ENCODE measurements at places on chromosomes 7 and 10.

GRCh38 chr7:106069471-106070200 is 42.5 kb downstream of the SYPL1 start:
- no peak for DNase-seq

GRCh38 chr7:143345428-143345900 is 17.0 kb downstream of the FAM131B start:
- peak; percentile 75 for DNase-seq

DNA sequence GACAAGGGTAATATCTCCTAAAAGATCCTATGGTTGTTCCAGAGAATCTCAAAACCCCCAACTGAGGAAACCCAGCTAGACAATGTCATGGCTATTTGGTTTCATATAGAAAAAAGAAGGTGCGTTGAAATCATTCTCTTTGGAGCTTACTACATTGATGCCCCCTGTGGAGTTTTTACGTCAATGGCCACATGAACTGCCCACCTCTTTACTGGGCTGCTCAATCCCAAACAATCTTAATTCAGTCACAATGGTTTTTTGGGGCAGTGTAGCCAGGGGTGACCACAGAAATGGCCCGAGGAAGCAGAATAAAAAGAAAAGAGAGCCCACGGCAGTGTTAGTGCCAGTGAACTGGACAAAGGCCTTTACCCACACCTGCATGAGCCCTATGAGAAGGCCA is 7.8 kb downstream of the RBP4 start:
- DNase-seq = no peak

GRCh38 chr7:29970158-29970557 is 19.4 kb downstream of the SCRN1 start:
- no peak for DNase-seq

- no peak for DNase-seq
These were observed 7.4 kb upstream of the EN2 start for GRCh38 chr7:155450558-155450969.

- DNase-seq = peak; percentile 79
These were observed 37.5 kb downstream of the PWWP2B start for GRCh38 chr10:132434405-132435005.

DNA sequence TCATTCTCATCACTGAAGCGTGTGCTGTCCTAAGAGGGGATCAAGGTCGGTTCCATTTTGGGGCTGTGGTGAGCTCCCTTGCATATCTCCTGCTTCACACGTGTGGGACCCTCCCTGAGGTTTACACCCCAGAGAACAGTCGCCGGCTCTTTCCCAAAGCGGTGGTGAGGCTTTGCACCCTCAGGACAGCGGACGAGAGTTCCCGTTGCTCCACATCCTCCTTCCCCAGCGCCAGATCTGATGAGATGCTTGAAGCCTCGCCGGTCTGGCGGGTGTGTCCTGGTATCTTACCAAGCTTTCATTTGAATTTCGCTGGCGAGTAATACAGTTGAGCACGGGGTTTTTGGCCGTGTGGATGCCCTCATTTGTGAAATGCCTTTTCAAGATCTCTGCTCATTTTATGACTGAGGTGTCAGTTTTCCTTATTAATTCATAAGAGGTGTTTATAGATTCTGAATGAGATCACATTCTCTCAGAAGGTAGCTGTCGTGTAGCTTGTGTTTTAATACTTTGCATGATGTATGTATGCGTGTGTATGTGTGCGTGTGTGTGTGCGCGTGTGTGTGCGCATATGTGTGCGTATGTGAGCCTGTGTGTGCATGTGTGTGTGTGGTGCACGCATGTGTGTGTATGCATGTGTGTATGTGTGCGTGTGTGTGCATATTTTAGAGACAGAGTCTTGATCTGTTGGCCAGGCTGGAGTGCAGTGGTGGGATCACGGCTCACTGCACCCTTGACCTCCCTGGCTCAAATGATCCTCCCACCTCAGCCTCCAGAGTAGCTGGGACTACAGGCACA is 30.7 kb downstream of the ELFN1 start:
- DNase-seq = no peak

GRCh38 chr7:130910949-130911944 is 177.2 kb upstream of the KLF14 start:
- no peak for DNase-seq

- no peak for DNase-seq
These were observed 13.0 kb downstream of the ADAM12 start for GRCh38 chr10:126375299-126375698.

GRCh38 chr10:118442032-118442431 is 99.9 kb upstream of the FAM204A start:
- DNase-seq = no peak

- DNase-seq = no peak
These were observed 438.6 kb downstream of the TNS3 start for GRCh38 chr7:47143339-47143738.

GRCh38 chr10:79079054-79079397 is 10.3 kb downstream of the ZMIZ1 start:
- no peak for DNase-seq

- DNase-seq = no peak
These were observed 510.9 kb downstream of the RPS24 start for GRCh38 chr10:78544423-78545090.

- DNase-seq = no peak
These were observed 59.0 kb downstream of the TBXAS1 start for GRCh38 chr7:139887992-139888481.

DNA sequence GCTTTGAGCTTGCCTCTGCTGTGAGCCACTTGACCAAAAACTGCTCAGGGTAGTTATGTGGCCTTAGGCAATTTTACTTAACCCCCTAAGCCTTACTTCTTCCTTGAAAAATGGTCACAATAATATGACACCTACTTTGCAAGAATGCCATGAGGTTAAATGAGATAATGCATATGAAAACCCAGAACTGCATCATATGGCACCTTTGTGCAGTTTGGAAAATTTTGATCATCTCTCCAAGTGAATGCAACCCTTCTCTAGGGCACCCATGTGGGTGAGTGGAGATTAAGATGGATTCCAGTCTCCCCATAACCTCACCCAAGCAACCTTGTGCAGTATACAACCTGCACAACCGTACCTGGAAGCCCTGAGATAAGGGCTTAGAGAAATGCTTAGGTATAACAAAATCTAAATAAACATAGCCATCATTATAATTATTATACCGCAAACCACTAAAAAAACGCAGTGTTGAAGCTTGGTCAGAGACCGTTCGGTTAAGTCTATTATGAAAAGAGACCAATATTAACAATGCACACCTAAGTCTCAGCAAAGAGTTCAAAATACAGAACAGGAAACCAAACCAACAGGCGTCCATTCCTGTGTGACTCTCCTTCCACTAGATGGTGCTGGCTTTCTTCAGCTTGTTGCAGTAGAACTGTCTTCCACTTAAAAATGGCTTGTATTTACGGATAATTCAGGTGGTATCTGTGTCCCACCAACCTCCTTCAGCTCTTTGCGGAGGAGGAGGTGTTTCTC is 21.0 kb upstream of the ASB15 start:
- no peak for DNase-seq

GRCh38 chr10:116182426-116182825 is 90.6 kb downstream of the GFRA1 start:
- no peak for DNase-seq

DNA sequence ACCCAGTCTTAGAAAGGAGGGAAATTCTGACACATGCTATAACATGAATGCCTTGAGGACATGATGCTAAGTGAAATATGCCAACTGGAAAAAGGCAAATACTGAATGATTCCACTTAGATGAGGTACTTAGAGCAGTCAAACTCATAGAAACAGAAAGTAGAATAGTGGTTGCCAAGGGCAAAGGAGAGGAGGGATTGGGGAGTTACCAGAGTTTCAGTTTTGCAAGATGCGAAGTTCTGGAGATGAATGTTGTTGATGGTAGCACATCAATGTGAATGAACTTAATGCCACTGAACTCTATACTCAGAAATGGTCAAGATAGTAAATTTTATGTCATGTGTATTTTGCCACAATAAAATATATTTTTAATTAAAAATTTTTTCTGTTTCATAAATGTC is 38.9 kb downstream of the DRGX start:
- DNase-seq = no peak

GRCh38 chr7:141928845-141929195 is 12.6 kb downstream of the OR9A4 start:
- DNase-seq = no peak

All from stimulated activated naive CD8-positive, alpha-beta T cell treated with anti-CD3 and anti-CD28 coated beads, Interleukin-15, Interleukin-2, amounts not matched to agents 100 U/mL and 50 U/mL, for 24 hours (primary cell).